ENCODE measurements at places on chromosomes 3 and 15.
A peak's percentile ranks its signal among the peaks of the same experiment; 100 is the strongest.

GRCh38 chr3:126685493-126685892, 18.5 kb upstream of the CHCHD6 start:
- DNase-seq = no peak

DNA sequence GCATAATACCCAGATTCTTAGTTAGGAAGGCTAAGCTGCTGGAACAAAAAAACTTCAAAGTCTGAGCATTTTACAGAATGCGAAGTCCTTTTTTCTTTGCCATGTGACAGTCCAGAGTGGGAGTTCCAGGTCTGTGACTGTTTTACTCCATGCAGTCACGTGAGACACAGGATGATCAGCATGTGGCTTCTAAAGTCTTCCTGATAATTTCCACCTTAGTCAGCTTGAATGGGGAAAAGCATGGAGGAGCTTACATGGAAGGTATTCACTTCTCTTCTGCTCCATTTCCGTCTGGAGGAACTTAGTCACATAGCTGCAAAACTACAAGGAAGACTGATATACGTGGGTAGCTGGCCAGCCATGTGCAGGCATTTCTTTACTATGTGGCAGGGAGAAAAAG, 1.7 kb downstream of the SNTN start:
- DNase-seq = no peak

DNA sequence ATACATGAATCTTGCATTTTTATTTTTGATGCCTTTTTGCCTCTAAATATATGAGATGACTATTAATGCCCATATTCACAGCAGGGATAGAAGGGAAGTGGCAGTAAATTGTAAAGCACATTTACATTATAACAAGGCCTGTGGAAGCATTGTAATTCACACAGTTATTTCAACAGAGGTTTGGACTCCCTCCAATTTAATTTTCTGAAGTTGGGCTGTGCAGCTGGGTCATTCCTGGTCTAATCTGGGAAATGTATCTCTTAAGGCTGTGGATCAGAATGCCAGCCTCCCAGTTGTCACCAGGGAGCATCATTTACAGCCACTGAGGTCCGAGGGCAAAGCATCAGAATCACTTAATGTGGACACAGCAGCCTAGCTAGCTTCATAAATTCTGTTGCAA, 434.5 kb downstream of the MFSD1 start:
- peak; percentile 44 for DNase-seq

GRCh38 chr3:25386686-25387255, 41.3 kb upstream of the RARB start:
- DNase-seq = no peak

- no peak for DNase-seq
Measured at GRCh38 chr15:40593165-40593564, 884 bp upstream of the KNL1 start.

DNA sequence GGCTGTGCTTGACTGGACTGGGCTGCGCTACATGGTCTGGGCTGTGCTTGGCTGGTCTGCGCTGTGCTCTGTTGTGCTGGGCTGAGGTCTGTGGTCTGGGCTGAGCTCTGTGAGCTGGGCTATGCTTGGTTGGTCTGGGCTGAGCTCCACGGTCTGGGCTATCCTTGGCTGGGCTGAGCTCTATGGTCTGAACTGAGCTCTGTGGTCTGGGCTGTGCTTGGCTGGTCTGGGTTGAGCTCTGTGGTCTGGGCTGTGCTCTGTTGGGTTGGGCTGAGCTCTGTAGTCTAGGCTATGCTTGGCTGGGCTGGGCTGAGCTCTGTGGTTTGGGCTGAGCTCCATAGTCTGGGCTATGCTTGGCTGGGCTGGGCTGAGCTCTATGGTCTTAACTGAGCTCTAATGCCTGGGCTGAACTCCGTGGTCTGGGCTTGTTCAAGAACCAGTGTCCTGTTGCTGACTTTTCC, 92.0 kb downstream of the PLXNA1 start:
- peak; percentile 69 for DNase-seq

GRCh38 chr3:111921181-111921580, 57.6 kb upstream of the ABHD10 start:
- no peak for DNase-seq

DNA sequence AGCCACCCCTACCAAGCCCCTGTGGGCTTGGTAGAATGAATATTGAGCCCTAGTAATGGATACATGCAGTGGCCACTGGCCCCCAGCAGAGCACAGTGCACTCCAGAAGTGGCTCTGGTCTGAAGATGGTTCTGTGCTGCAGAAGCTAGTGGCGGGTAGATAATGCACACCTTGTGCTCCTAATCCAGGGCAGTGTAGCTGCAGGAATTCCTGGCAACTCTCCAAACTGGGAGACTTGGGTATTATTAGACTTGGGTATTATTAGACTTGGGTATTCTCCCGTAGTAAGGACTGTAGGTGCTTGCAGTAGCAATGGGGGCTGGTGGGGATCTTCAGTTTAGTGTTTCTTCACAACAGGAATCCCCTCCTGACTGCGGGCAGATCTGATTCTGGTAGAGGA, 34.7 kb downstream of the NUSAP1 start:
- no peak for DNase-seq

- DNase-seq = peak; percentile 89
Measured at GRCh38 chr3:185959609-185960521, 22.1 kb upstream of the TRA2B start.

DNA sequence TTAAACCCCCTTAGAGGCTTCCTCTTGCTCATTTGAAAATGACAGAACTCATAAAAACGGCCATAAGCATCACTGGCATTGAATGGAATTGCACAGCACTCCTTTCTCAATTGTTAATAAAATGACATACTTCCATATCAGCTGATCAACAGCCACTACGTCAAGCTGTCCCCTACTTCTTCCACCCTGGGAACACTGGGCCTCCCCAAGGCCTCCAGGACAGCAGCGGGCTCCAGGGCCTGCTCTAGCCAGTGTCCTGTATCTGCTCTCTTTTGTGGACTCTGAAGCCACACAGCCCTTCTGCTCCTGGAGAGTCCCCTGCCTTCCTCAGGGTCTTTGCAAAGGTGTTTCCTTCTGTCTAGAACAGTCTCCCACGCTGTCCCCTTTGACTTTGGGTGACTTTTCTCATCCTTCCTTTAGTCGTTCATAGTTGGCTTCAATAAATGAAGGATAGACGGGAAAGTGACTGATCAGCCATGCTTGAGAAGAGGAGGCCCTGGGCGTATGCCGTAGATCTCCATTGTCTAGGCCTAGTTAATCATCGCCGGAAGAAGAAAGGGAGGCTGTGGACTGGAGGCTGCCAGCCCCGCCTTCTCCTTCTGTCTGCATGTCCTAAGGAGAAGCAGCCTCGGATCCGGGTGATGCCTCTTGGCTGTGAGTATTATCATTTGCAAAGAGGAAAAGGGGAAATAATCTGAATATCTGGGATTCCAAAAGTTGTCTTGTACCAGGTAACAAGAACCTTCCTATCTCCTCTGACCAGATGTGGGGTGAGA, 4.7 kb upstream of the THSD4 start:
- no peak for DNase-seq

GRCh38 chr3:34284959-34285826, 486.8 kb downstream of the PDCD6IP start:
- no peak for DNase-seq

DNA sequence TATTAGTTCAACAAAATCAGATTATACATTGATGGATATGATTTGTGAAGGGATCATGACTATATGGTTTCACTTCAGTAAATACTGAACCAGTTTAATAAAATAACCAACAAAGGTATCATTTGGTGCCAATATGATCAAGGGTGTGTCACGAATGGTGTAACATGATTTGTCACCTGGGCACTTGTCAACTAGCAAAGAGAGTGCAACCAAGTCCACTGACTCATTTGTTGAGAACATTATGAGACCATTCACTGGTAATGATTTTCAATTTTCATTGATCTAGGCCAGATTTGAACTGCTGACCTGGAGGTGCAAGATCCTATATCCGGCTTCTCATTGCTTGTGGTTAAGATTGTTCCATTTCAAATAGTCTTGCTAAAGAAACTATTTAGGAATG, 1037.9 kb downstream of the ROBO2 start:
- no peak for DNase-seq

GRCh38 chr3:6631376-6631775, 229.5 kb upstream of the GRM7 start:
- no peak for DNase-seq

DNA sequence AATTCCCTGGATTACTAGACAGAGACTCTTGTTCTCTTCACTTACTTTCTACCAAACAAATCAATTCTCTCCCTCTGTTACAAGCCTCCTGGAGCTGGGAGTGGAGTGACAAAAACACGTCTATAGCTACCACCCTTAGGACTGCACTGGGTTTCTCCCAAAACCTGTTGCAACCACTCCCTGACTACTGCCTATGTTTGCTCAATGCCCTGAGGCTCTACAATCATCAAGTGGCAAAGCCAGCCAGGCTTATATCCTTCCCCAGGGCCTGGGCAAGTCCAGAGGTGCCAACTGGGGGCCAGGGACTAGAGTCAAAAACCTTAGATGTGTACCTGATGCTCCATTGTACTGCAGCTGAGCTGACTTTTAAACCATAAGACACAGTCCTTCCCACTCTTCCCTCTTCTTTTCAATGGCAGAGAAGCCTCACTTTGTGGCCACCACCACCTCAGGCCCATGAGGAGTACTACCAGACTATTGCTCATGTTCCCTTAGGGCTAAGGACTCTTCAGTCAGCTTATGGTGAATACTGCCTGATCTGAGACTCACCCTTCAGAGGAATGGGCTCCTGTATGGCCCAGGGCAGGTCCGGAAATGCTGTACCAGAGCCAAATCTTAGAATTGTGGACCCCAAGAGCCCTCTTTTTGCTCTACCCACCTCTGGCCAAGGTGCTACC, 125.4 kb upstream of the PLCL2 start:
- no peak for DNase-seq

DNA sequence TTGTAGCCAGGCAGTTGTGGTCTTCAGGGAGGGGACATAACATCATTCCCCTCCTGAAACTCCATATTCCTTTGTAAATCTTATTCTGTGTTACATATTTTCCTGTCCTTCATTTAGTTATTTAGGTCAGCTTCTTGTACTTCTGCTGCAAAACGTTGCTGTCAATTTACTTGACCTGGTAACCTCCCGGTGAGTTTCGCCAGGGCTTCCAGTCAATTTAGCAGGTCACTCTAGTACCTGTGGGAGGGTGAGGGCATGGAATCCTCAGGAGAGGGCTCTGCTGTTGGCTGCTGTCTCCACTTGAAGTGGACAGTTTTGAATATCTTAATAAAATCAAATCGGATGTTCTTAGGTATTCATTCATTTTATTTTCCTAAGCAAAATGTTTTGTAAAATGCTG, 29.6 kb downstream of the FNDC3B start:
- no peak for DNase-seq

GRCh38 chr15:42087926-42088800, 6.2 kb downstream of the PLA2G4D start:
- no peak for DNase-seq

GRCh38 chr3:52447512-52448355, 2.8 kb upstream of the SEMA3G start:
- DNase-seq = no peak

GRCh38 chr3:2771193-2771592, 339.0 kb downstream of the IL5RA start:
- no peak for DNase-seq

GRCh38 chr15:69753867-69754266, 301.2 kb downstream of the RPLP1 start:
- DNase-seq = no peak

DNA sequence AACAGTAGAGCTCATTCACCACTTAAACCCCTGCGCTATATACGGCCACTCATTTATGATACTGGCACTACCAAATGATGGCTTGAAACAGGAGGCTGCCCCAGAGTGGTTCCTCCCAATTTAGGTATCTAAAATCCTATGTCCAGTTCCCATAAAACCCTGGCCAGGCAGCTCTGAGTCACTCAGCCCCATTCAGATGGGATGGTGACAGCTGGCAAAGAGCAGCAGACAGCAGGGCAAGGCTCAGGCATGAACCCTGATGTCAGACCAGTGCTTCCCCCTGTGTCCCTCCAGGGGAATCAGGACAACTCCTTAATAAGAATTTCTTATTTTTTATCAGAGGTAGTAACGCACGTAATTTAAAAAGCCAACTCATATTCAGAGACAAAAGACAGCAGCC, 77.2 kb upstream of the RNU6-1 start:
- no peak for DNase-seq

- peak; percentile 3 for DNase-seq
Measured at GRCh38 chr3:63429905-63430304, 151.8 kb downstream of the SYNPR start.

- DNase-seq = no peak
Measured at GRCh38 chr3:98331329-98331728, 22.3 kb upstream of the OR5K4 start.

DNA sequence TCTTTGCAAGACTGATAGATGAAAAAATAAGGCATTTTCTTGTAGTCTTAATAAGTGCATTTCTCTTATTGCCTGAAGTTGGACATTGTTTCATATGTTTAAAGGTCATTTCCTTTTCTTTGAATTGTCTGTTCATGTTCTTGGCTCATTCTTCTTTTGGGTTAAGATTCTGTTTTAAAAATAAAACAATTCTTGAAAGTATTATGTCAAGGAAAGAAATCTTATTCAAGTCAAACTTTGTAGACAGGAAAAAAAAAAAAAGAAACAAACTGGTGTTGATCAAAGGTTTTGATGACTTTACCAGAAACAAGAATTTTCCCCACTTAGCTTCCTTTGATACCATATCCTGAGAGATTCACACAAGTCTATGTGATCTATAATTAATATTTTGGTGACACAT, 132.9 kb upstream of the AADACL2 start:
- DNase-seq = no peak

GRCh38 chr3:72782521-72782920, 65.7 kb downstream of the SHQ1 start:
- DNase-seq = no peak

- DNase-seq = no peak
Measured at GRCh38 chr3:157134620-157135191, 25.2 kb downstream of the CCNL1 start.

GRCh38 chr3:109563149-109563548, 225.8 kb upstream of the DPPA4 start:
- DNase-seq = no peak

- peak; percentile 82 for DNase-seq
Measured at GRCh38 chr15:101615986-101616848, 36.0 kb downstream of the TM2D3 start.

- no peak for DNase-seq
Measured at GRCh38 chr3:74891312-74891711, 276.9 kb upstream of the CNTN3 start.

DNA sequence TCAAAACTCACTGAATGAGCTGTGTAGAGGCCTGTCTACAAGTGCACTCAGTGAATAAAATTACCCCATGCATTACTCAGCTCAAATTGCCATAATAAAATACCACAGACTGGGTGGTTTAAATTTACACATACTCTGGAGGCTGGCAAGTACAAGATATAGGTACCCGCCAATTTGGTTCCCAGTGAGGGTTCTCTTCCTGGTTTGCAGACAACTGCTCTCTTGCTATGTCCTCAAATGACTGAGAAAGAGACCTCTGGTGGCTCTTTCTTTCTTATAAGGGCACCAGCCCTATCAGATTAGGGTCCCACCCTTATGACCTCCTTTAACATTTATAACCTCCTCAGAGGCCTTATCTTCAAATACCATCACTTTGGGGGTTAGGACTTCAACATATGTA, 237.0 kb downstream of the CPNE4 start:
- no peak for DNase-seq

- peak; percentile 41 for DNase-seq
Measured at GRCh38 chr15:42921342-42921731, 759 bp upstream of the TTBK2 start.

GRCh38 chr15:93997071-93997658, 234.2 kb upstream of the MCTP2 start:
- DNase-seq = peak; percentile 35

- no peak for DNase-seq
Measured at GRCh38 chr3:64505419-64505818, 182.4 kb downstream of the ADAMTS9 start.
